ENCODE measurements at places on chromosomes 13 and 19.

- DNase-seq: no peak
Measured at GRCh38 chr13:64855506-64855905, 2374.6 kb downstream of the PCDH9 start.

DNA sequence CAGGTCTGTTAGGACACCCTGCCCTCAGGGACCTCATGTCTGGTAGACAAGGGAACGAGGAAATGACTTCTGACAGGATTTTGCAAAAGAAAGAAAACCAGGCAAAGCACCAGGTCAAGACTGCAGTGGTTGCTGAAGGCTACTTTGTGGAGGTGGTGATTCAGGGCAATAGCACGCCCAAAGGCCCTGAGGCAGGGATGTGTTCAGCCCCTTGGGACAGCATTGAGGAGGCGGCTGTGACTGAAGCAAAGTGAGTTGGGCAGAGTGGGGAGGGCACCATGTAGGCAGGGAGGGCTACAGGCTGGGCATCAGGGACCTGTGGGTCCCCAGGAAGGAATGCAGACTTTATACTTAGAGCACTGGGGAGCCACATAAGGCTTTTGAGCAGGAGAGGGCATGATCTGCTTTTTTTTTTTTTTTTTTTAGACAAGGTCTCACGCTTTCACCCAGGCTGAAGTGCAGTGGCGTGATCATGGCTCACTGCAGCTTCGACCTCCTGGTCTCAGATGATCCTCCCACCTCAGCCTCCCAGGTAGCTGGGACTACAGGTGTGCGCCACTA is 10.8 kb upstream of the HOMER3 start:
- no peak for DNase-seq

GRCh38 chr19:42284591-42285341 is 15.7 kb downstream of the CIC start:
- DNase-seq: no peak

DNA sequence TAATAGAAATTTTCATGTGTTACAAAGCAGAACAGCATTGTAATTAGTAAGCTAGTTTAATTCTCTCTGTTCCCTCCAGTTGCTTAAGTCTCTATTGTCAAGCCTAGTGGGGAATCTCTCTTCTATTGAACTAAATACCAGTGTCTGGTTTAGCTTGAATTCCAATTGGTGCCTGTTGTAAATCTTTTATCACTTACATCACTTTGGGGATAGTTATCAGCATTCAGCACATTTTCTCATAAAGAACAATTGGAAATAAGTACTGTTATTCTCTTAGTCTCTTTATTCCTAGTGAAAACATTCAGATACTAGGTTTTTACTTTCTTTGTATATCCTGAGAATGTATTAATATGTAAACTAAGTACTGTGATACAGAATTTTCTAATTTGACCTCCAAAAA is 25.2 kb downstream of the IPO5 start:
- DNase-seq: no peak

- DNase-seq: no peak
Measured at GRCh38 chr19:47257411-47258169, 1.3 kb downstream of the CCDC9 start.

DNA sequence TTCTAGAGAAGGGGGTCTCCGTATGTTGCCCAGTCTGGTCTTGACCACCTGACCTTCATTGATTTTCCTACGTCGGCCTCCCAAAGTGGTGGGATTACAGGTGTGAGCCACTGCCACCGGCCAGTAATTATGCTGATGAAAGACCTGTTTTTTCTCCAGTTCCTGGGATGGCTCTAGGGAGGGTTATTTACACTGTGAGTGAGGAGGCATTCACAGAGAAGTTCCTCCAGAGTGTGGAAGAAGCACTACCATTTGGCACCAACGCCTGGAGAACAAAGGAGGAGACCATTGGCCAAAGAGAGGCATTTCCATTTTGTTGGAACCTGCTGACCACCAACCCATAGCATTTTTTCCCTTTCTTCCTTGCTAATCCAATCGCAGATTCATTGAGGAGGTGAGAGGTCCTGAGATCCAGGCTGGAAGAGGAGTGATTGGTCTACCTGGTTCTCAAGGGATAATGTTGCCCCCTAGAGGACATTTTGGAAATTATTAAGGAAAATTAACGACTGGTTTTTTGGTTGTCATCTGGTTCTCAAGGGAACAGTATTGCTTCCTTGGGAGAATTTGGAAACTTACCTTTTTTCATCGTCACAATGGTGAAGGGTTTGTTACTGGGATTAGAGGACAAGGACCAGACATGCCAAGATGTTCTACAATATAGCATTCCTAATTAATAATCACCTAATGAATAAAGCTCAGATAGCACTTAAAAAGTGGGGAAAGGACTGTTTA is 5.5 kb upstream of the SAE1 start:
- DNase-seq: no peak

GRCh38 chr13:31905961-31906360 is 125.6 kb upstream of the FRY start:
- DNase-seq: no peak

GRCh38 chr19:1324806-1325567 is 39.3 kb downstream of the EFNA2 start:
- DNase-seq: no peak

DNA sequence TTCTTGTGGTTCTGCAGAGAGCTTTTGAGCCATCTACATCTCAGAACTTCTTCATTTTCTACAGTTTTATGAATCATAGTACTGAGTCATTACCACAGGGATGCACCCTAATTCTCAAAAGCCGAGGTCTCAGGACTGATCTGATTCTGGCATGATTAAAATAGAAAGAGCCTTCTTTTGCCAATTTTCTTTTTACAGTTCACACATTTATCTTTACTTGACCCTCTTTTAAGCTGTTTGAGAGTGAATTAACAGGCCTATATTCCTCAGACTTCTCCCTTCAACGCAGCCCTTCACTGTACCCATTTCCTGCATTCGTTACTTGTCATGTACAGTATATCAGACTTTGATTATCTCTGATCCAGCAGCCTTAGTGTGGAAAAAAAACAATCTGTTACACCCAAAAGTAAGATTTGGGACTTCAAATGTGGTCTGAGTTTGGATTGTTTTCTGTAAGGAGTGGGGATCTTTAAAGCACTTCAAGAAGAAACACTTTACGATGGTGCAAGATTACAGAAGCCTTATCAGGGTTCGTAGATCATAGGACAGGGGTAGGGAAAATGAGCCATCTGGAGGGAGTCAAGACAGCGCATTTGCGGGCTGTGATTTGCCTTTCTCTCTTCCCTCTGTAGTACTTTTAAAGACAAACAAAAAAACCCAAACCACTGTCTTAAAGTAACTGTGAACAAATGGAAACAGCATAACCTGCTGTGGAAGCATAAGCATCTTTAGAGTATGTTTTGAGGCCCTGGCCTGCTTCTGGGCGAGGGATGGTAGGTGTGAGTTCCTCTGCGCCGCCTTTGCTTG is 15.3 kb upstream of the GPR183 start:
- DNase-seq: no peak

DNA sequence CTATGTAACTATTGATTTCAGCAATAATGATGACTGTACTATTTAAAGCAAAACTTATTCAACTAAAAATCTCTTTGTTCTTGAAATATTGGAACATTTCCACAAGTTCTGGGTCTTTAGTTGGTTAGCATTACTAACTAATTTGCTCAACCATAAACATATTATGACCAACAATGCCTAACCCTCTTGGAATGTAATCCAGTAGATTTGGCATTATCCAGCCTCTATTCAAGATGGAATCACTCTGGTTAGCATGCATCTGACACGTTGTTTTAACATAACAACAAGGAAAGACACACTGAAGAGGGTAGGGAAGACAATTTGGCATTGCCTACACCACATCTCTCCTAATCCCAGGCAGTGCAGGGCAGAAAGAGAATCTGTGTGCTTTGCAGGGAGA is 941.3 kb upstream of the PCDH20 start:
- DNase-seq: no peak

DNA sequence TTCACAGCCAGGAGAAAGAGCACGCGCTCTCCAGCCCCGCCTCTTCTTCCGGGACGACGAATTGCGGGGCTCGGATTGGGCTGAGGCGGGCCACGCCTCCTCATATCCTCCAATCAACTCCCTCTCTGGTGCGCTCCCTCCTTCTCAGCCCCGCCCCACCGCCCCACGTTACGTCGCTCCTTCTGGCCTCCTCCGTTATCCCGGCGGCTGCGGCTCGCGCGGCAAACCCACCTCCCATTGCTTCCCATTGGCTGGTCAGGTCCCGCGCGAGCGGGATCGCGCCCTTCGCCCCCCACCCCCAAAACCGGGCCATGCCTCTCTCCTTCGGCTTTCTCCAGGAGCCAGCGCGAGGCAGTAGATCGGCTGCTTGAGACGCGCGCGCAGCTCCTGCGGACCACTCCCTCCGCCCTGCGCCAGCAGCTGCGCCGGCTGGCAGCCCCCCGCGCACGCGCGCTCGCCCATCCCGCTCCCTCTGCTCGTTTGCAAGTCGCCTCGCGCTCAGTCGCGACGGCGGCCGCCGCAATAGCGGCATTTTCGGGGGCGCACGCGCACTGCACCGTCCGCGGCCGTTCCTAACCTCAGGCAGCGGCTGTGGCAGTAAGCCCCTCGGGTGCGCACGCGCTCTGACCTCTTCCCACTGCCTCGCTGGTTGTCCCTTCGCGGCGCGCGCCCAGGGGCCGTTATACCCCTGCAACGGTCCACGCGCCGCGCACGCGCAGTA is 512 bp upstream of the ARHGAP35 start:
- peak; percentile 81 for DNase-seq

DNA sequence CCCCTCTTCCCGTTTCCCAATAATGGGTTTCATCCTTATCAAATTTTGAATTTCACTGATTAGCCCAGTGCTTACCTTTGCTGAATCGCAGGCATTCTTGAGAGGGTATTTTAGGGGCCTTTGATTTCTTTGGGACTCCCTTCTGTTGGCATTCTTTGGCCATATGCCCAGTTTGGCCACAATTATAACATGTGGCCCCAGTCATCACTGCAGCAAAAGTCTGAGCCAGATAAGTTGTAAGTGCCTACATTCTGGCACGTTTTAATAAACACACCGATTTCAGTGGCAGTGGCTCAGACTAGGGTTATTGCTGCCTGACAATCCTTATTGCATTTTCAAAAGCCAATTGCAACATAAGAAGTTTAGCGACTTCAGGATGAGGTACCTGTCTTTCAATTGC is 41.4 kb downstream of the ZNF726 start:
- no peak for DNase-seq

DNA sequence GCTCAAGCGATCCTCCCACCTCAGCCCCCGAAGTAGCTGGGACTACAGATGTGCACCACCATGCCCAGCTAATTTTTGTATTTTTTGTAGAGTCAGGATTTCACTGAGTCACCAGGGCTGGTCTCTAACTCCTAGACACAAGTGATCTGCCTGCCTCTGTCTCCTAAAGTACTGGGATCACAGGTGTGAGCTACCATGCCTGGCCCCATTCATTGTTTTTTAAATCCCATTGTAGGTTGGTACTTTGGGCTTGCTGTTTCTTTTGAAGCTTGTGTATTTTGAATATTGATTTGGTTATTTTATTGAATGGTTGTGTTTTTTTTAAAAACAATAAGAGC is 26.7 kb downstream of the ZMYM2 start:
- no peak for DNase-seq

DNA sequence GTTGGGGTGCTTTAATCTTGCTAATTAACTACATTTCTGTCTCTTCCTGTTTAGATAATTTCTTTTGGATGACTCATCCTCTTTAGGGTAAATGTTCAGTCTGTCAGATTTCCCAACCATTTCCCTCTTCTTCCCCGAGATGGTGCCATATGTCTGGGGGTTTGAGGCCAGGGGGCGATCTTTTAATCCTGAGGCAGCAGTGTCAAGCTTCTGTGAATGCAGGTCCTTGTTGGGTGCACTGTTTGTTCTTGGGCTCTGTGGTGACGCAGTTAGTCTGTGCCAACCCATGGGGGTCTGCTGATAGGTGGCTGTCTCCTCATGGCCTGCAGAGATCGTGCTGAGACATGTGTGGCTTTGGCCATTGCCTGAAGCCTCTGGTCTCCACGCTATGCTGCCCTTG is 420.4 kb downstream of the NDFIP2 start:
- no peak for DNase-seq

DNA sequence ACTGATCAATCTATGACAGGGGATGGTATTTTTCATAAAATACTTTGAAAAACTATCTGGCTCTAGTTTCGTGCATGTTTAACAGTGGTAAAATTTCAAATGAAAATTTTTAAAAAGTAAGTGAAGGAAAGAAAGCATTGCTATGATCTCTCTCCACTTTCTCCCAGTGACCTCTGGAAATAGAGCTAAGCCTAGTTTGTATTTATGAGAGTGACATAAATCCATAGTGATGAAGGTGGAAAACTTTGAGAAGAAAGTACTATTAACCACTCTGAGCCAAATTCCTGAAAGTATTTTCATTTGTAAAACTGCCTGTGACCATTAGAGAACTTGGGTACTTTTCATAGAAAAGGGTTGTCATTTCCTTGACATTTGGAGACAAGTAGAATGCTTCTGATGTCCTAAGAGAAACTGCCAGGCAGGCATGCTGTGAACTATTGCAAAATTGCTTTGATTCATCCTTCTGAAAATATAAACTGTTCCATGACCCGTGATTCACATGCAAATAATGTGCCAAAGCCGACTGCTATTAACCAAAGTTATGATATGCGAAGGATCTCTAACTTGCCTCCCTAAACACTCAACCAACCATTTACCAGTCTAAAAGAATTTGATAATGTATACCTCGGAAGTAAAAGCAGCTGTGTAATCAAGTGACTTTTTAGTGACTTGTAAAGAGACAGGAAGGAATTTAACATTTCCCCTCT is 133.2 kb downstream of the VWA8 start:
- no peak for DNase-seq

DNA sequence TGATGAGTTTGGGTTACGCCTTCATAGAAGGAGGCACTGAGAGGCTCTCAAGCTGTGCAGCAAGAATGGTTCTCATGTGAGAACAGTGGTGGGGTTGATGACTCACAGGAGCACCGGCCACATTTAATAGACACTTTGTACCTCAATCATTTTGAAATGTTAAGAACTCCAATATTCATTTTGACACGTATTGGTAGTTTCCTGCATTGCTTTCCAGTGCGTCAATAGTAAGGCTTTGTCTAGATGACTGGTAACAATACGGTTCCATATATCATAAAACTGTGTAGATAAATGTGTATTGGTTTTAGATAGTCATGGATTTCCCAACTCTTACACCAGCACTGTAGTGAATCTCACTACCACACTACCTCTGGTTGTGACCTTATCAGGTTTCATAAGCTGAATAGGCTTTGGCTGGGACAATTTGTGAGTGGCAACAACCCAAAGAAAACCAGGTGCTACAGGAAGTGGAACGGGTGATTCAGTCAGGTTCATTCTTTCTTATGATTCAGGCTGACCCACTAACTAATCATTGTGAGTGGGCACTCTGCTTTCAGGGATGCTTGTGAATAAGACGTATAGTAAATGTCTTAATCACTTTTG is 362.6 kb downstream of the KLF5 start:
- DNase-seq: no peak

- no peak for DNase-seq
Measured at GRCh38 chr13:34767778-34768177, 174.3 kb upstream of the NBEA start.

DNA sequence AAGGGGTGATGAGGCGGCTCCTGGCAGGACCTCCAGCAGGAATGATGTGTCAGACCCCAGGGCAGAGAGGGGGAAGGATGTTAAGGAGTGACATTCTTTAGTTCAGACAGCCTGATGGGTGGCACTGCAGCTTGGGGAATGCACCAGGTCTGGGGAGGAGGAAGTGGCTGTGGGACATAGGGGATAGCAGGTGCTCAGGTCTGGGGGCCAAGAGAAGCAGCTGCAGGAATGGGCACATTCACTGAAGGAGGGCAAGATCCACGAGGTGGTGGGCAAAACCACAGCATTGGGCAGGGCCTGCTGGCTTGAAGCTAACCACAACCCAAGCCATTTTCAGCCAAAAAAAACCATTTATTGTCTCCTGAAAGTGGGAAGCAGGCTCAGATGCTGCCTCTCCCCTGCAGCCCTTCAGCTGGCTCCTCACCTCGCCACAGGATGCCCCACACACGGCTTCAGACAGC is 26.5 kb downstream of the COMP start:
- DNase-seq: no peak

Data from activated CD8-positive, alpha-beta memory T cell treated with anti-CD3 and anti-CD28 coated beads for 1 hour (primary cell).